Endothelial cell (in vitro differentiated cells): ENCODE measurements at places on chromosomes 2 and 18.

- DNase-seq, result no peak
These were observed 560.7 kb downstream of the DSC3 start for GRCh38 chr18:30481871-30482270.

DNA sequence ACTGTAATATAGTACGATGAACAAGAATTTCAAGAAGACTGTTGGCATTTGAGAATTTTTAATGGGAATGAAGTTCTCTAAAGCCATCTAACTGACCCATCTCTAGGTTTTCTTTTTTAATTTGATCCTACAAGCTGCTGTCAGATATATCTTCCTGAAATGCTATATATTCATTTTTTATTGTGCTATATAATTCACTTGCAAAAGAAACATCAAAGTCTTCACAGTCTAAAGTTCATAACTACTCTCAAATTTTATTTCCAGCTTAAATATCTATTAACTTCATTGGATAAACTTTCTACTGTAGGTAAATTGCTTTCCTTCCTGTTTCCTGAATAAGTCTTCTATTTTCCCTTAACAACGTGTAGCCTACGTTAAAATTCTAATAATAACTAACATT, 3.7 kb downstream of the SCYGR2 start:
- no peak for DNase-seq

DNA sequence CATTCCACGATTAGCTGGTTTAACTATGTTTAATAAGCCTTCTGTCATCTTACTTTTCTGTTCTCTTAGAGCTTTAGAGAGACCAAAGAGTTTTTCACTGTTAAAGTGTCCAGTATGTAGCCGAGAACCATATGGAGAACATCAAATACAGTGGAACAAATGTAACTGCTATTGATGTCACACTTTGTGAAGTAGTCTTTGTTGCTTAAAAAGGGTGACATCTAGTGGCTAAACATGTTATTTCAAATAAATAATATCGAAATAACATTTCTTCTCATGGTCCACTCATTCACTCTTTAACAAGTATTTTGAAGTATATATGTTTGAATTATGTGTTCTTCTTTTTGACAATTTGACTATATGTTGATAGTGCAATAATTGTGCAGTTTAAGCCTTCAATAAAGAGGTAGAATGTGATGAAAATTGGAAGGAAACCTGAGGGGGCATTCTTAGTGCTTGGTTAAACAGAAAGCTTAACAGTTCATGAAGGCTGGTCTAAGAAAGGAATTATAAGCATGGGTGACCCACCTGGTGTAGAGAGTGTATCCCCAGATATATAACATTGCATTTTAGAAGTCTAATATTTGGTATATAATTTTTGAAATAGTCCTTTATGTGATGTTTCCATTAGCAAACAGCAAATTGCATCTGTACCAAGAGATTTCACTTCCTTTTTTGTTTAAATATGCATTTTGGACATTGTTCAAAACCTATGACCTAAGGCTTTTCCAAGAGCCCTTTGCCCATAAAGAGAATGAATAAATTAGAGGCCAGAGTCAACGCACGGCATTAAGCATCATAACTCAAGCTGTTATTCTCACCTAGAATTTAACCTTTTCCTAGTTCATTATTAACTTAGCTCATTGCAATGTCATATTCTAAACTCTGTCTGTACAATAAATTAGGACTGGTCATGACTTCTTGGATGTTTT, 112.1 kb downstream of the KYNU start:
- no peak for DNase-seq

GRCh38 chr2:169982929-169983328, 155.7 kb downstream of the UBR3 start:
- no peak for DNase-seq

DNA sequence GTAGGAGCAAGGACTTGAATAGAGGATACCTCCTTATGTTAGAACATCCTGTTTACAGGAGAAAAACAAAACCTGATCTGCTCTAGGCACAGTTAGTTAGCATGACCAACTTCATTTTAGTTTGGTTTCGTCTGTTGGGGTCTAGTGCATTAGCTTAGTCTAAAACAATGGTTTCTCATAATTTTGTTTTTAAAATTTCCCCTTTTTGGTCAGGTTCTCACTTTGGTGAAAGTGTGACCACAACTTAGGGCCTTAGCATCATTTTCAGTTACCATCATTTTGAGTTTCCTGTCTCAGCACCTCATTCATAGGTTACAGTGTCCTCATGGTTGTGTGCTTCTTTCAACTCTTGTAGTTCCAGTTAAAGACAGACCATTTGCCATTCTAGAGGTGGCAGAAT, 1277.0 kb upstream of the SLC39A10 start:
- no peak for DNase-seq

GRCh38 chr2:26849056-26849999, 1.4 kb downstream of the DPYSL5 start:
- no peak for DNase-seq

GRCh38 chr2:106099691-106100090, 94.4 kb downstream of the UXS1 start:
- DNase-seq, result no peak

DNA sequence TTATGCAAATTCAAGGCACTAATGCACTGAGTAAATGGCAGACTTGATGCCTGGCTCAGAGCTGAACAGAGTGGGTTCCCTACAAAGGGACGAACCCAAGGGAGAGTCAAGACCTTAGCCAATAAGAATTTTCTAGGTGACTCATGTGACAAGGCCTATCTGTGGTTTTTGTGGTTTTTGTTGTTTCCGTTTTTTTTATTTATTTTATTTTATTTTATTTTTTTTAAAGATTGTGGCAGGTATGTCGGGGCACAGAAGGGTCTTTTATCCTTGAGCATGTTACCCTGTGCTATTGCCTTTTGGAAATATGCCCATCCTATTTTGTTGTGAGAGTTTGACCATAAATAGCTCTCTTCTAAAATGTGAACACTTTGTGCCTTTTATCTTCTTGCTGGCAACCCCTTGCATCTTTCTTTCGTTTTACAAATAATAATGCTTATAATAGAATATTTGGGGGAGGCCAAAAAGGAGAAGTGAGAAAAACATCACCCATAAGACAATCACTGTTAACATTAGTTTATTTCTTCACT, 113.4 kb upstream of the AQP4 start:
- no peak for DNase-seq

GRCh38 chr2:170305711-170306110, 127.8 kb downstream of the MYO3B start:
- DNase-seq, result no peak

GRCh38 chr2:6492573-6492972, 373.1 kb downstream of the CMPK2 start:
- DNase-seq, result no peak

DNA sequence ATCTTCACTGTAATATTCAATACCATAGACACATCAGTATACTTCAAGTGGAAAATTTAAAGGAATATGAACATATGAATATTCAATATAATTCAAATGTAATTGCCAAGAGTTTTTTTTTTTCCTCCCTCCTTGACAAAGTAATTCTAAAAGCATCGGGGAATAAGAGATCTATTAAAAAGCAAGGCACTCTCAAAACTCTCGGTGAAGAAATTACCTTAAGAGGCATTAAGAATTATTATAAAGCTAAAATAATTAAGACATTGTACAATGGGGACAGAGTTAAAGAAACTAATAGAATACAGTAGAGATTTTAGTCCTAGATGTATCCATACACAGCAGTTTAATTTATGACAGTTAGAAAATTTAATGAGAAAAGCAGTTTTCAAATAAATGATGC, 390.0 kb upstream of the SLC8A1 start:
- DNase-seq, result no peak

GRCh38 chr18:56935434-56936040, 211.3 kb upstream of the BOD1L2 start:
- no peak for DNase-seq

DNA sequence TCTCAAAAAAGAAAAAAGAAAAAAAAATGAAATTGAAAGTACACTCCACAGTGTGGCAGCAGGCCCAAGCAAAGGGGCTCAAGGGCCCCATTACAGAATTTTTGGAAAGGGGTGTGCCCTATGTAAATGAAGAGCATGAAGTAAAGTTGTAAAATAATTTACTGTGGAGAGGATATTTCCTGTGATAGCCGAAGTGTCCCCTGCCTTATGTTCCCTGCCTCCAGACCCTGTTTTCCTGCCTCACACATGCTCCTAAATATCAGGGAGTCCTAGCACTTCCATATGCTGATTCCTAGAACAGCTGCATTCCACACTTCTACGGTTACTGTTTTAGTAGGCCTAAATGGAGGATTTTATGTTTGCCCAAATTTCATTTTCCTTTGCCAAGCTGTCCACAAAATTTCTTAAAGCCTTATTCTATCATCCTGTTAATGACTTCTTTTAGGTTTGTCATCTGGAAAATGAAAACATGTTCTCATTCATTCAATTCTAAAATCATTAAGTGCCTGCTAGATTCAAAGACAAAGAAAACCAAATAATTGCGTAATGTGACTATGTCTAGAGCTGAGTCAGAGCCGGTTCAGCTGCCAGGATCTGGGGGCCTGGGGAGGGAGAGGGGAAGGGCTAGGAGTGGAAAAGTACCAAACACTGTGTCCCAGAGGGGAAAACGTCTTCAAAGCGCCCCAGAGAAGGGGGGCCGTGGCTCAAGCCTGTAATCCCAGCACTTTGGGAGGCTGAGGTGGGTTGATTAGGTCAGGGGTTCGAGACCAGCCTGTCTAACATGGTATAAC, 25.9 kb upstream of the IMPA2 start:
- DNase-seq, result no peak

GRCh38 chr2:8594731-8595427, 87.0 kb upstream of the ID2 start:
- DNase-seq, result no peak

DNA sequence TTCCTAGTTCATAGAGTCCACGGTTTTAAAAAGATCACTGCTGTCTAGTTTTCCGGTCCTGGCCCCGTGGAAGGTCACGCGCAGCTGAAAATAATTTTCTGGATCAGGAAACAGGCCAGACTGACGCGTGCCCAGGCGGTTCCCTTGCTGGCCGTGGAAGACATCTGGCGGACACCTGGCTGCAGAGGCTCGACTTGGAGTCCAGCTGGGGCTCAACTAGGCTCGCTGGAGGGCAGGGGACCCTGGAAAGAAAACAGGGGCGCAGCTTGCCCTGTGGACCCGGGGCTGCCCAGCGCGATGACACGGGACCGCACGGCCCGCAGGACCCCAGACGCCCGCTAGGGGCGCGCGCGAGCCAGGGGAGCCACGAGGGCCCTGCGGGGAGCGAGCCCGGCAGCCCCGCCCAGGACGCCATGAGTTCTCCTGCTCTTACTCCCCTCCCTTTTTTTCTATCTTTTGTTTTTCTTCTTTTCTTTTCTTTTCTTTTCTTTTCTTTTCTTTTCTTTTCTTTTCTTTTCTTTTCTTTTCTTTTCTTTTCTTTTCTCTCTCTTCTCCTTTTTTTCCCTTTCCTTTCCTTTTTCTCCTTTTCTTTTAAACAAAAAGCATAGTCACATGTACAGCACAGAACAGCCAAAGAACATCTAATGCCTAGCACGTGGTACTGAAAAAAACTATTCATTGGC, 43.2 kb upstream of the UBE2F start:
- DNase-seq, result peak; percentile 90

- no peak for DNase-seq
These were observed 143.3 kb downstream of the GLI2 start for GRCh38 chr2:120878970-120879369.

GRCh38 chr2:176085861-176086771, 2.4 kb upstream of the EVX2 start:
- DNase-seq, result peak; percentile 70

DNA sequence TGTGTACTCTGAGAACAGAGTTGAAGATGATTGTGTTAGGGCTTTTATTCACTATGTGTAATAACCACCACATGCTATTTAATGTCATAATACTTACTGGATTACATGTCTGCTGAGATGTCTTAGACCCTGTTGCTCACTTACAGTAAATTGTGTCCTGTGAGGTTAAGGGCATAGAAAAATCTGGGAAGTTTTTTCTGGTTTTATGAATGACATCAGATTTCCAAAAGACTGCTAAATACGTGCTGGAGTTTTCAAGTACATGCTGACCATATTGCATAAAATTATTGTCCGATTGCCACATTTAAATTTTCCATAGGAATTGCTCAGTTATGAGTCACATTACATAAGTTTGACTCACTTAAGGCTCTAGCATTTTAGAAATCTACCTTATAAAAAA, 96.7 kb upstream of the COL5A2 start:
- no peak for DNase-seq

- DNase-seq, result no peak
These were observed 34.3 kb downstream of the LCLAT1 start for GRCh38 chr2:30481323-30481800.

DNA sequence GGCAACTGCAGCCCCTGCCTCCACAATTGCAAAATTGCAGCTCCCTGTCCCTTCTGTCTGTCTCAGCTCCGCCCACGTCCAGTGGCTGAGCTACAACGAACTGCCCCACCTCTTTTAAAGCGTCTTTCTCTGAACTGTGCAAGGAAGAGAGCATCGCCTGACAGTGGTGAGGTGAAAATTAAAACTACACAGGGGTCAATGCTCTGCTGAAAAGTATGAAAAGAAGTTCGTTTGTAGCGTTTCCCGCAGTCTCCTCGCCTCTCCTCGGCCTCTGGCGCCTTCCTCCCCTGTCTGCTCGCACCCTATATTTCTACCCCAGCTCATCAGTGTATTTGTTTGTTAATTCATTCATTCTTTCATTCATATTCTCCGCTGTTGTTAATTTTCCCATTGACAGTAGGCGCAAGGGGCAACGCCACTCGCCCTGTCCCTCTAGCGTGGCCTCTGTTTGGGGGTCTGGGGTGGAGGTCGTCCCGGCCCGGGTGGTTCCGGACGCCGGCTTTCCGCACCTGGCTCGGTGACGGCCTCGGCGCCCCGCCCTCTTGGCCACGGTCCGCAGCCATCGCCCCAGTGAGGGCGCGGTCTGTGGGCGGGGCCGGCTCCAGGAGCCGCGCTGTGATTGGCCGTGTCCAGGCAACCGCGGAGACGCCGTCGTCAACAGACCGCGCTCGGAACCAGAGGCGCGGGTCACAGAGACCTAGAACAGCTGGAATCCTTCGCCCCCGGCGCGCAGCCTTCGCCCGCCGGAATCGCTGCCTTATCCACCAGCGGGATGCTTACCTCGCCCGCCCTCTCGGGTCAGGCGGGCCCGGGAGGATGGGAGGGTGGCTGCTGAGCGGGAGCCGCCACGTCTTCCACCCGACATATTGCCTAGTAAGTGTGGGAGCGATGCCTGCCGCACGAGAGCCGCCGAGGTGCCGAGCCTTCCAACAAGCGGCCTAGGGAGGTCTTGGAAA, at the start of gene VWA3B:
TSS of gene VWA3B (plus strand) at position 677 of the 956 bp plus-strand sequence. CDS start 5,926 bp downstream, outside the sequence.
- DNase-seq, result peak; percentile 78

- DNase-seq, result no peak
These were observed 45.5 kb upstream of the FOSL2 start for GRCh38 chr2:28347193-28347592.

- no peak for DNase-seq
These were observed 63.7 kb downstream of the COL4A3 start for GRCh38 chr2:227228061-227228667.
